ENCODE measurements at places on chromosomes 13 and 19.

DNA sequence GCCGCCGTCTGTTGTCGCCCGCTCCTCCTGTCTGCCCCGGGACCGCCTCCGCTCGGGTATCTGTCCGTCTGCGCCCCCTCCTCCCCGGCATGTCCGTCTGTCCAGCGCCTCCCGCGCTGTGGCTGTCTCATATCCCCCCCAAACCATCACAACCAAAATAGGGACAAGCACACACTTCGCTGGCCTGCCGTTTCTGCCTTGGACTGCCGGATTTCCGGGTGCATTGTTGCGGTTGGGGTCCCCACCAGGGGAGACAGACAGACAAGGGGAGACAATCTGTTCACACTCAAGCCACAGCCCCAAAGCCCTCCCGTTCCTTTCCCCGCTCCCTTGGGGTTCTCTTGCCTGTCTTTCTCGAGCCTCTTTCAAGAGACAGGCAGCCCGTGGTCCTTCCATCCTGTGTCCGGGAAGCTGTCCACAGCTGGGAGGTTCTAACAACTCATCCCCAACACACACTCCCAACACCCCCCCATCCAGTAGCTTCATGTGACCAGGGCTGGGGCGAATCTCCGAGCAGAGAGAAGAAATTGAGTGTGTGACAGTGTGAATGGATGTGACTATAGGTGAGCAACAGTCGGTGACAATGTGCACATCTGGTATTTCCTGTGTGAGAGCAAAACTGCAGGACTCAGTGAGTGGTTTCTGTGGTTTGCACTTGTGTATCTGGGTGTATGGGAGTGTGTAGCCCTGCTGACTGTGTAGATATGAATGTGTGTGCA is 16.5 kb upstream of the FOSB start:
- no peak for DNase-seq

DNA sequence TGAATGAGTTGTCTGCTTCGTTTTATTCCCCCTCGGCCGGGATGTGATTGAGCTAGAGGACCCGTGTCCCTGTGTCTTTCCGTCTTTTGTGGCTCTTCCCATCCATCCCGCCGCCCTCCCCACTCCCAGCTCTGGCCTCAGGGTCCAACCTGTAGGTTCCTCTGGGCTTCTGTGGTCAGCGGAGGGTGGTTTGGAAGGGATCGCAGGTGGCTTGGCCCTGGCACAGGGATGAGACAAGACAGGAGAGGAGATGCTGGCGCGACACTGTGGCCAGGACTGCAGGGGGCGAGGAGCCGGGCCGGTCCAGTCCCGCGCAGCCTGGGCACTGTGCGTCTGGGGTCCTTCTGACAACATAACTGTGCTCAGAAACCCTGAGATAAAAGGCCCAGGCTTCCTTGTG is 2.0 kb downstream of the EVI5L start:
- no peak for DNase-seq

GRCh38 chr13:108304170-108305016 is 34.9 kb downstream of the TNFSF13B start:
- no peak for DNase-seq

GRCh38 chr19:39263912-39264305 is 4.3 kb upstream of the IFNL2 start:
- no peak for DNase-seq

- no peak for DNase-seq
These were observed 711.4 kb downstream of the DIAPH3 start for GRCh38 chr13:59452189-59452890.

DNA sequence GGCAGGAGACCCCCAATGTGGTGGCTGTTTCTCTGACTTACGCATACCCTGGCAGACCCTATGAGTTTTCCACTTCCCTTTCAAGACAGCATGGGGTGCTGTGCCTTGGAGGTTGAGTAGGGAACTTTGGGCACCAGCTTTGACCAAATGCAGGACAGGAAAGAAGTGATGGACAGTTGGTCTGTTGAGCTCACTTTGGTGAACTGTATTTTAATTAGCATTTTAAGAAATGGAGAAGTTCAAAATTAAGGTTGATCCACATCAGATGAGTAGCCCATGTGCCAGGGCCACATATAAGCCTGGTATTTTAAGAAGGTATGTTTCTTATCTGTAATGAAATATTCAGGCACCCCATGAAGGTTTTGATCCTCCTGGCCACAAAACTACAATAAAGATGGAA is 46.1 kb upstream of the RAP2A start:
- DNase-seq, result no peak

- no peak for DNase-seq
These were observed 213.3 kb downstream of the MZT1 start for GRCh38 chr13:72514146-72514545.

DNA sequence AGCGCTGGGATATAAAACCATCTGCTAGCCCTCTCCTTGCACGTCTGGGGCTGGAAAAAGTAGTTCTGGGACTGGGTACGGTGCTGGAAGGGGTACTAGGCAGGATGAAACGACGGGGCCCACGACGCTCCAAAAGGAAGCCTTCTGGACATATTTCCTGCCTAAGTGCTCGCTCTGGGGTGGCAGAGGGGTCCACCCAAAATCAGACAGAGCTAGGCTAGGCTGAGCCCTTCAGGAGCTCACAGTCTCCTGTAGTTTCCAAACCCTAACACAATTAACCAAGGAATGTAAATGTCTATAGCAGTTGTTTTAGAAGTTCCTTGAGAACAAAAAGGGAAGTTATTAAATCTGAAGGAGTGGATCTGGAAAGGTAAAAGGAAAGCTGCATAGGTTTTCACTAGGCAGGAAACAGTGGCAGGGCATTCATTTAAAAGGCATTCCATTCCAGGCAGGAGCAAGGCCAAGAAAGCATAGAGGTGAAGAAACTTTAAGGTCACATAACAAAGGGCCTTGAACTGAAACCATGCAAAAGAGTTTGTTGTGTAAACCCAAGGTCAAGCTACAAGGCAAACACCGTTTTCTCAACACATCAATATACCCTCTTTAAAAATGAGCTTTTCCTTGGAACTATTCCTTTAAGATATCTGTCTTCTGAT is 634 bp upstream of the DIAPH3 start:
- no peak for DNase-seq

DNA sequence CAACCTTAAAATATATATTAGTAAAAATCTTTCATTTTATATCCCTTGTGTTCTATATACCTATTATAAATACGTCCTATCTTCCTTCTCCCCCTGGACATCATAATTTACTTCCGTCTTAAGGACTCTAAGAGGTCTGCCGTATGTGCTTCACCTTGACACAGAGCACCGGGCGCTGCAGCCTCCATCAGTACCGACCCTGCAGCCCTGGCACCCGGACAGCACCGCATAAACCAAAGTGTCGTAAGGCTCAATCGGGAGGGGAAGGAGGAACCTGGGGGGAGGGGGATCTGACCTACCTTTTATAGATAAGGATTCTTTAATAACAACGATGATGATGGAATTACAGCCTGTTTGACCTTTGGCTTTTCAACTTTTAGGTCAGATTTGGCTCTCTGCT is 44.0 kb downstream of the EFNB2 start:
- DNase-seq, result no peak

- no peak for DNase-seq
These were observed 9.7 kb downstream of the RASA3 start for GRCh38 chr13:114122591-114123211.

GRCh38 chr19:47523473-47523872 is 8.6 kb upstream of the NAPA start:
- peak; percentile 43 for DNase-seq

GRCh38 chr13:44692173-44692713 is 116.1 kb upstream of the TSC22D1 start:
- DNase-seq, result no peak

- DNase-seq, result no peak
These were observed 28.7 kb downstream of the CYSLTR2 start for GRCh38 chr13:48682436-48682835.

GRCh38 chr19:2016041-2016807 is 710 bp upstream of the BTBD2 start:
- DNase-seq, result peak; percentile 39

- no peak for DNase-seq
These were observed 178.0 kb downstream of the OXGR1 start for GRCh38 chr13:96816261-96816660.

GRCh38 chr13:45055902-45056648 is 64.2 kb upstream of the GTF2F2 start:
- no peak for DNase-seq

DNA sequence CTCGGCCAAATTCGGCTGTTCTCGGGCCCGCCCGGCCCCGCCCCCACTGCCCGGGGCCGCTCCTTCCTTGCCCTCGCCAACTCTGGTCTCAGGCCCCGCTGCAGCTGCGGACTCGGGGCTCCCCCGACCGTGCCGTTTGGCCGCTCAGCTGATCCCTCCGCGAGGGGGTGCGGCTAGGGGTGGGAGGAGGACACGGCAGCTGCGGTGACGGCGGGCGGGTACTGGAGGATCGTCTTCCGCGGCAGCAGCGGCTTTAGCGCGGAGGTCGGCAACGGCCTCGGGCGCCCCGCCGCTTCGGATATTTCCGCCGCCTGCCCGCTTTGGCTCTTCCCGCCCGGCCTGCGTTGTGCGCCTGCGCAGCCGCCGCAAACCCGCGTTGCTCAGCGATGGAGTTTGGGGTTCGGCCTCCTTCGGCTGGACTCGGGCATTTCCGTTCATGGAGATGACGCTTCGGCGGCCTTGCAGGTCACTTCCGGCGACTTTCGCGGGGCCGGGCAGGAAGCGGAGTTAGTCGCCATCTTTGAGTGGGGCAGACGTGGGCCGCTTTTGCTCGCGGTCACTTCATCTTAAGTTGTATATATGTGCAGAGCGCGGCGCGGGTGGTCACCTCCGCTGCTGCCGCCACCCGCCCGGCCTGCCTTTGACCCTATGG is 338 bp upstream of the UBE2M start:
- DNase-seq, result no peak

- no peak for DNase-seq
These were observed 39.6 kb upstream of the MIR17HG start for GRCh38 chr13:91307887-91308286.

DNA sequence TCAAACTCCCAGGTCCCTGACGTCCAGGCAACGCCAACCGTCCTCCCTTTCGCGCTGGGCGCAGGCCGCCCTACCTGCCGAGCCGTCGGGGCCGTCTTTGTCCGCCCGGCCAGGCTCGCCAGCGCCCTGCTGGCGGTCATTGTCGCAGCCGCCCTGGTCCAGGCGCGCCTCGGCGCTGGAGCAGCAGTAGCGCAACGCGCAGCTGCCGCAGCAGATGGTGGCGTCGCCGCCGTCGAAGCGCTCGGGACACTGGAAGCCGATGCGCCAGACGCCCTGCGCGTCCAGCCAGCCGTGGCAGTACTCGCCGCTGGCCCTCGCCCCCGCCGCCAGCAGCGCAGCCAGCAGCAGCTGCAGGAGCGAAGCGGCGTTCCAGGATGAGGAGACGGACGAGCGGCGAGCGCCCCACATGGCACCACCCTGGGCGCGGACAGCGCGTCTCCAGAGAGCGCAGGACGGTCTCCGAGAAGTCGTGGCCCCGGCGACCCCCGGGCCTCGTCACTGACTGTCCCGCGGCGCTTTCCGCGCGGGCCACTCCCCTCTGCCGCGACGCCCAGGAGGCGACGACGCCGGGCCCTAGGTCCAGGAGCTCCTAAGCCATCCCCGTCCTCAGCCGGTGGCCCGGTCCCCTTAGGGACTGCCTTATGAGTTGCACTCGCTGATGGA is 1.1 kb downstream of the SHISA2 start:
- DNase-seq, result no peak

- DNase-seq, result no peak
These were observed 11.4 kb downstream of the TIMM13 start for GRCh38 chr19:2415973-2416319.

- no peak for DNase-seq
These were observed 115.8 kb downstream of the NUFIP1 start for GRCh38 chr13:44873461-44873860.

DNA sequence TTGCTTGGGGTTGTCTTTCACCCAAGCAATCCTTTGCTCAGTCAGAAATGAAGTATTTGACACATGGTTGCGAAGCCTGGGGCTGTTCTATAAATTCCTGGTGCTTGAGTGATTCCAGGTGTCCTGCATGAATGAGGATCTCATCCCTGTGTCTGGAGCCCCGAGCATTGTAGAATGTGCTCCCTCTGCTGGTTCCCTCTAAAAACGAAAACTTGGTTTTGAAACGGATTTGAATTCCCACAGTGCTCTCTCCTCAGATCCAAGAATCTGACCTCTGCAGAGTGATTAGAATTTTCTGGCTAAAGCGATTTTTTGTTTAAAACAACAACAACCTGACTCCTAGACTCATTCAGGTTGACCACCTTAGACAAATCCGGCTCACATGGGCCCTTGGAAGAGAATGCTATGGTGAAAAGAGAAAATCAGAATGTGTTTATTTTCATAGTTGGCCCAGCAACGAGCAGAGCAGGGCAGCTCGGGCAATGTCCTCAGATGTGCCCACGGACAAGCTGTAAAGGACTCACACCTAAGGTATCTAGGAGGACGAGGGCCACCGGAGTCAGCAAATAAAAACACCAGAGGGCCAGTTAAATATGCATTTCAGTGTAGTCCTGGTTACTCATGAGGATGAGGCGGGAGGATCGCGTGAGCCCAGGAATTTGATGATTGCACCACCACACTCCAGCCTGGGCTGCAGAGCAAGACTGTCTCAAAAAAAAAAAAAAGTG is 8.7 kb upstream of the ATP12A start:
- DNase-seq, result no peak

GRCh38 chr19:13726323-13726722 is 38.0 kb upstream of the MRI1 start:
- no peak for DNase-seq

DNA sequence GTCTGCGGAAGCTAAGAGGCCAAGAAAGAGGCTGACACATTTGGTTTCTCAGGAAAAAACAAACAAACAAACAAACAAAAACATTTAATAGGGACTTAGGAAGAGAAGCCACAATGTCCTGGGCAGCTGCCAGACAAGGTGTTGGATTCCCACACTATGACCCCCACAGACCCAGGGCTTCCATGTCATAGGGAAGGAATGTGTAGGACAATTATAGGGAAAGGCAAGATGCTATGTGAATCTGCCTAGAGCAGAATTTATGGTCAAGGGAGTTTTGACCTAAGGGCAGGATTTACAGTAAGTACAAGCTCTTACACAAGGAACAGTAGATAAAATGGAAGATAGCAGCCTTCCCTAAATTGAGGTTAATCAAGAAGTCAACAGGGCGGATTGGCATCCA is 9.1 kb upstream of the CDADC1 start:
- no peak for DNase-seq
